ENCODE measurements at places on chromosomes 11 and 22.

DNA sequence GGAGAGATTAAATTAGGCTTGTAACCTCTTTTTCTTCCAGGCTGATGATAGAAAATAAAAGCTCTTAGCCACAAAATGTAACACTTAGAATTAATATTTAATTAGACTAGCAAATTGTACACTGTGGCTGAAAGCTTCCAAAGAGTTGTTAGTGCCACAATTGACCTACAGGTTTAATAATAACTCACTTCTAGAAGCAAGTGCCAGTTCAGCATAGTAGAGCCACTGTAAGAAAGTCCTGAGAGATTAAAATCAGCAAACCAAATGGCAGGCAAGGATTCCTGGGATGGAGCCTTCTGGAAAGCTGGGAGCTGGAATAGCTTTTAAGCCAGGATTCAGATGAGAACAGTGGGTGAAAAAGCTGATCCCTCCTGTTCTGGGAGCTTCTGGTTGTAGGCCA lies 131.0 kb downstream of the ELP4 start:
- no peak for DNase-seq

DNA sequence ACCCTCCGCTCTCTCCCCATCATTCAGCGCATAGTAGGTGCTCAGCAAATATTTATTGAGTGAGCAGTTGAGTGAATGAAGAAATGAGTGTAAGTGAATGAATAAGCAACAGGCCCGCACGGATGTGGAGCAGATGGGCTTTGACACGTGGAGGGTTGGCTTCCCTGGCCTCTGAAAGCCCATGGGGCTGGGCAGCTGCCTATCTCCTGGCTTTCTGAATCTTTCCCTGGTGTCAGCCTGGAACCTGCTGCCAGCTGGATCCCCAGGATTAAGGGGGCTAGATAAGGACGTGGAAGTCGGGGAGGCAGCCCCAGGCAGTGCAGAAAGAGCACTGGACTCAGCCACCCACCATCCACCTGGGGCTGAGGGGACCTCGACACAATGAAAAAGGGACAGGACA lies 12.6 kb downstream of the IL2RB start:
- DNase-seq = no peak

- no peak for DNase-seq
Measured at GRCh38 chr22:20111689-20112622, 3.9 kb upstream of the RANBP1 start.

- DNase-seq = no peak
Measured at GRCh38 chr11:34910817-34911216, 5.4 kb downstream of the APIP start.

DNA sequence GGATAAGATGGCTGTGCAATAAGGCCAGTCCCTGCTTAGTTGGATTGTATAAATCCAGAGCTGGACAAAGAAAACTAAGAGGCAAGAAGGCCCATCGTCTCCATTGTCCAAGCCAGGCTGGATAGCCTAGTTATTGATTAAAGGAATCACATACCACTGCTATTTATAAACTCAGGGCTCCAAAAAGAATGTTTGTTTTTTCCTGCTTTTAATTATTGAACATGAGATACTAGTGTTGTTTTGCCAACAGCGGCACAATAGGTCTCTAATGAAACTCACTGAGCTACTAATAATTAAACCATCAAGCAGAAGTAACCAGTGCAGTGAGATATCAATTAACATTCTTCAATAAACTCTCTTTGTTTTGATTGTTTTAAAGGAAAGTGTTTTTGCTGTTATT lies 259.7 kb downstream of the INSC start:
- DNase-seq = no peak

- no peak for DNase-seq
Measured at GRCh38 chr11:34266090-34266912, 91.5 kb downstream of the ABTB2 start.

GRCh38 chr22:50622723-50623327 lies 5.1 kb downstream of the ARSA start:
- DNase-seq = no peak

- no peak for DNase-seq
Measured at GRCh38 chr11:124643605-124644425, 21.2 kb downstream of the TBRG1 start.

DNA sequence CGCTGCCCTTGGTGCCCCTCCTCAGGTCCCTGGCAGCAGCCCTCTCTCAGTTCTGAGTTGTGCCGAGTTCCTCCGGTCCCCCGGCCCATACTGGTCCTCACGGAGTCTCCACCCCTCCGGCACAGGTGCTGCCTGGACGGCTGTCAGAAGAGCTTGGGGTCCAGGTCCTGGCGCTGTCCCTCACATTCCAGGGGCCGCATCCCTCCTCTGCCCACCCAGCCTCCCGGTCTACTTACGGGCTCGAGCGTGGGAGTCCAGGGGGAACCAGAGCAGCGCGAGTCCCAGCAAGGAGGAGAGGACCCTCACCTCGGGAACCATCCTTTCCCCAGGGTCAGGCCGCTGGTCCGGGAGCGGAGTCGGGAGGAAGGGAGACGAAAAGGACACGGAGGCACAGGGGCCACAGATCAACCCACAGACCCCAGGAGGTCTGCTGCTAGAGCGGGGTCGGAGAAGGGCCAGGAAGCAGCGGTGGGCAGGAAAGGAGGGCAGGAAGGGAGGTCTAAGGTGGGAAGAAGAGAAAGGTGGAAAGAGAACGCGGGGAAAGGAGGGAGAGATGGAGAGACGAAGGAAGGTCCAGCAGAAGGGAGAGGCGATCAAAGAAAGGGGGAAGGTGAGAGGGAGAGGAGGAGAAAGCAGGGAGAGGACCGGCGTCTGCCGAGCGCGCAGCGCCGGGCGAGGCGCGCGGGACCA lies 510 bp downstream of the CHRDL2 start:
- no peak for DNase-seq

- no peak for DNase-seq
Measured at GRCh38 chr22:46515208-46516111, 22.0 kb downstream of the CELSR1 start.

DNA sequence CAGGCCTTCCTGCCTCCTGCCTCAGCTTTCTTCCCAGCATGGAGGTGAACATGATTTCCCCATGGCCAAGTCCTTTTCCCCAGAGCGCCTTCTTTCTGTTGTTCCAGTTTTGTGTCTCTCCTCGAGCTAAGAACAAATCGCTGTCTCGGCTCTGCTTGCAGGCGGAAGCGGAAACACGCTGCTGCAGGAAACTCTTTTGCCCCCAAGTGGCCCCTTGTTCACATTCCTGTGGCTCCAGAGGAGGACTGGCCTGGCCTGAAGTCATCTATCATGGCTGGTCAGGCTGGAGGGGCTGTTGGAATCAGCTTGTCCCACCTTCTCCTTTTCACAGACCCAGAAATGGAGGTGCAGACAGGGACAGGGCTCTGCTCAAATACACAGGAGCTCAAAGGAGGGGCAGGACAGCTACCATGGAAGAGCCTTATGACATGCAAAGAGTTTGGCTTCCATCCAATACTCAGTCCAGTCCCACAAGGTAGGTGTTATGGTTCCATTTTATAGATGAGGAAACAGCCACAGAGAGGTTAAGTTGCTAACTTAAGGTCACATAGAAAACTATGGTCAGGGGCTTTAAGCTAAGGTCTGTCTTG lies 182.2 kb upstream of the SYT13 start:
- DNase-seq = no peak

GRCh38 chr11:62452839-62453468 lies 34.1 kb downstream of the SCGB1A1 start:
- DNase-seq = no peak

- peak; percentile 74 for DNase-seq
Measured at GRCh38 chr11:64148226-64148916, 17.5 kb downstream of the MACROD1 start.

GRCh38 chr11:71148716-71149115 lies 103.7 kb downstream of the SHANK2 start:
- no peak for DNase-seq

DNA sequence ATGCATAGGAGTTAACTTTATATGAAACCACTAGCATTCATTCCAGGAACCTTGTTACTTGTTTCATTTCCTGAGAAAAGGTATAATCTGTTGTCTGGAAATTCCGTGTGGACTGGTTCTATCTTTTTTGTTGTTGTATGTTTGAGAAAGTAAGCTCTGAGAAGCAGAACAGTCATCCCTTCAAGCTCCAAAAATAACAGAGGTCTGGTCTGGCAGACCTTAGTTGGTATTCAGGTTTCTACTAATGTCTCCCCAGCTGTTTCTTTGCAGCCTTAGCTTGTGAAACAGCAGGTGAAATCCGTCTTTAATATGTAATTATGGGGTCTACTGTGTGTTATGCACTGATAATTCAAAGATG lies 2.4 kb downstream of the RNF121 start:
- no peak for DNase-seq

DNA sequence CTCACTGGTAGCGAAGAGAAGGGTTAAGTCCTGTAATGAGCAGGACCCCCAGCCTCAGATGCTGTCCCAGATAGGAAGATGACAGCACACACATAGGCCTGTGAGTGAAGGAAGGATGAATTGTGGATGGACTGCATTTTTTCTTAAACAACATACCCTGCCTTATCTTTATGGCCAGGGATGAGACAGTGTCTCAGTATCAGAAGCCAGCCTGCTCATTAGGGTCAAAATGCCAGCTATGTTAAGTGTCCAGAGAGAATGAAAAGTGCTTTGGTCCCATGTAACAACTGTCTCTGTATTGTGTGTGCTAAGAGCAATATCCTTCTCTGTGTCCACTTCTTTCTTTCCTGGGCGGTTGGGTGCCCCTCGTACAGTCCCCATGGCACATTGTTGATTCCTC lies 30.2 kb downstream of the PPFIBP2 start:
- no peak for DNase-seq

GRCh38 chr11:77086521-77087472 lies 15.8 kb upstream of the OMP start:
- DNase-seq = no peak

DNA sequence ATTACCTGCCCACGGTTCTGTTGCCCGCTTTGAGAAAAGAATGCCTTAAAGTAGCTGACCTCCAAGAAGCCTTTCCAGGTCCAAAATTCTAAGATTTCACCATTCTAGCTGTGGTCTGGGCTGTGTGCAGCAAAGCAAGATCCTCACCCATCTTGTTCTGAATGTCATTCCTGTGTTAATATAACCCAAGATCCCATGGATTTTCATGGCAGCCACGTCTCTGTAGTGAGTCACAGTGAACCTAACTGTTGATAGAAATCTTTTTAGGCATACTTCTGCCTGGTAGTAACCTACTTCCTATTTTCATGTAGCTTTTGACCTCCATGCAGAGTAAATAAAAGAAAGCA lies 210.0 kb downstream of the NAV2 start:
- no peak for DNase-seq

DNA sequence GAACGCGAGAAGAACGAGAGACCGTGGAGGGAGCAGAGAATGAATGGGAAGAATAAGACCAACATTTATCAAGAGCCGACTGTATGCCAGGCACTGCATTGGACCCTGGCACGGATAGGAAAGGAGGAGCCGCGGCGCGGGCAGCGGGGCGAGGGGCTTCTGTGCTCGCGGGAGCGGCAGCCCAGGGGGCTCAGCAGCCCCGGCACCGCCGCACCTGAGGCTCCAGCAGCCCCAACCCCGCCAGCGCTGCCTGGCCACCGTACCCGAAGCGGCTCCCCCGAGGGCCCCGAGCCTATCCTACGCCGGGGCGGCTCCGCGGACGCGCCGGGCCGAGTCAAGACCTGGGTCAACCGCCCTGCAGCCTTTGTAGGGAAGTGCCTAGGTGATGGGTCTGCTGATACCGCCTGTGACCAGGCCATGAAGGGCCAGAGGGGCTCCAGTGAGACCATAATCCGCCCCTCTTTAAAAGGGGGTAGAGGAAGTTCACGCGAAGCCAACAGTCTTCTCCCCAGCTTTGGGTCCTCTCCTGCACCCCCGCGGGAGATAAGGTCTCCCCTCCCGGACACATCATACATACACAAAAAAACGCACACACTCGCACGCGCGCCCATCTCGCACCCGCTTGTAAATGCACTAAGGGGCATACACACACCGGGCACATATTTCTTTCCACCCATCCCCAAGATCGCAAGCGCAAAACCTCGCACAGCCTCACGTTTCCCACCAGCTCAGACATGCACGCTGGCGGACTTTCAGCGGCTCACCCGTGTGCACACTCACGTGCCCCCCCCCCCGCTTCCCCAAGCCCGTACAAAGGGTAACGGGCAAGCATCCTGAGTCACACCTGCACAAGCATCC lies 935 bp upstream of the RTN4RL2 start:
- DNase-seq = no peak

GRCh38 chr11:102911758-102912481 lies 37.1 kb upstream of the MMP12 start:
- no peak for DNase-seq

DNA sequence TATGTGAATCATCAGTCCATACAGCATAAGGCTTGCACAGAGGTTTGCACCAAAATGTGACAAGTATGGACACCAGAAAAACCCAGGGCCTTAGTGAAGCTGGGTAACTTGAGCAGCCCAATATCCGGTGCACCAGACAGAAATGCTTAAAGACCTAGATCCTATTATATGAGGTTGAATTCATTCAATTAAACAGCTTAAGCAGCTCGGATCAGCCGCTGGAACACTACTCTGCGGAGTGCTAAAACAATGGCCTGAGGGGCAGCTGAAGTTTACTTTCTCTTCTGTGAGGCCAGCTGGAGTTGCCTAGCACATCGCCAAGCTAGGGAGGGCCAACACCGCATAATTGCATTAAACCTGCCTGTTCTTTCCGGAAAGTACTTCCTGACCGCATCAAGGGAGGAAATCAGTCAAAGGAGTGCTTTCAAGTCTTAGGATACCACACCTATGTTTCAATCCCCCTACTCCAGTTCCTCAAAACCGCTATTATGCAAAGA lies 17.0 kb upstream of the FAM181B start:
- peak; percentile 65 for DNase-seq

GRCh38 chr11:1988667-1989317 lies 8.8 kb downstream of the H19 start:
- no peak for DNase-seq

DNA sequence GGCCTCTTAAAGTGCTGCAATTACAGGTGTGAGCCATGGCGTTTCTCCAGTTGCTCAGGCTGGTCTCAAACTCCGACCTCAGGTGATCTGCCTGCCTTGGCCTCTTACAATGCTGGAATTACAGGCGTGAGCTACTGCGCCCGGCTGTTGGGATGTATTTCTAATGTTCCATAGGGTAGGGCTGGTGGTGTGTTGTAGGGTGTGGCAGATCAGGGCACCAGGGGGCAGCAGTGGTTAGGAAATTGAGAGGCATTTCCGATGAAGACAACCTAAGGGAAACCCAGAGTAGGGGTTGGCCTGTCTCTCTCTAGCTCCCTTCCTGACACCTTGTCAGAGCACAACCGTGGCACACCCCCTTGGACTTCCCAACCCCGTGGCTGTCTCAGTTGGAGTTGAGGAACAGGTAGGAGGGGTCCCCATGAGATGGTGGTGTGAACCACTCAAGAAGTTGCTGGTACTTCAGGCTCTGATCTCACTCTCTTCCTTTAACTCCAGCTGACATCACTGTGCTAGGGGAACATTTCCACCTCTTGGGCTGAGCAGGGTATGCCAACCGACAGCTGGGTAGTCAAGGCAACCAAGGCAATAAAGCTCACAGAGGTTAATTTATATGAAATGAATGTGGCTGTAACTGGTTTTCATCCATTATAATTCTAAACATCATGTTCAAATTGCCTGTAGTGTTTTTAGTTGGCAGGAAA lies 33.0 kb downstream of the YWHAH start:
- peak; percentile 72 for DNase-seq

- DNase-seq = no peak
Measured at GRCh38 chr22:45125188-45125587, 38.5 kb upstream of the NUP50 start.

Data from neuronal stem cell (in vitro differentiated cells).